Dorsolateral prefrontal cortex (tissue), 122 donors: ENCODE measurements at places on chromosomes 5 and 9.
A peak's percentile ranks its signal among the peaks of the same experiment; 100 is the strongest.

DNA sequence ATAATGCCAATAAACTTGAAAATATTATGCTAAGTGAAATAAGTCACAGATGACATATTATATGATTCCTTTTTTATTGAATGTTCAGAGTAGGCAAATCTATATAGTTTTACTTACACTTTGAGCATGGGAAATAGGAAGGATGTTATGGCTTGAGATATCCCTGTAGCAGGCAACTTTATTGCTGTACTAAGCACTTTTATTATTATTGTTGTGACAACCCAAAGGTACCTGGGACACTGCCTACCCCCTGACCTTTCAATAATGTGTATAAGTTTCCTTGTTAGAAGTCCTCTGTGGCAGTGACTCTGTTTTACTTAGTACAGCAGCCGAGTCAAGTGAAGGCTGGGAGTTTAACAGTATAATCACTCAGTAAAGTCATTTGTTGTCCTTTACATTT is 39.9 kb downstream of the SHOC1 start:
- DNase-seq, result no peak

GRCh38 chr5:77920359-77921058 is 144.4 kb upstream of the TBCA start:
- no peak for DNase-seq

- no peak for DNase-seq
These were observed 149.2 kb upstream of the KLF9 start for GRCh38 chr9:70563431-70564204.

DNA sequence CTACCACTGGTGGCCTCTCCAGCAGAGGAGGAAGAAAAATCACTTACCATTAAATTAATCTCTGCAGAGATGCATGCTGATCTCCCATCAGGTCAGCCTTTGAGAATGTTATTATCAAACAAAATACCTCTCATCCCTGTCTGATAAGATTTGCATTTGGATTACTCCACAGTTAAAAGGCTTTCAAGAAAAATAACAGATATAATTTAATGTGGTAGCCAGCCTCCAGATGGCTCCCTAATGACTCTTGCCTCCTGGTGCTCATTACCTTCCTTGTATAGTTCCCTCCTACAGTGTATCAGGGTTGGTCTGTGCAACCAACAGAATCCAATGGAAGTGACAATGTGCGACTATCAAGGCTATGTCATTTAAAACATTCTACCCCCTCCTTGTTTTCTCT is 63.6 kb upstream of the TNPO1 start:
- DNase-seq, result no peak

DNA sequence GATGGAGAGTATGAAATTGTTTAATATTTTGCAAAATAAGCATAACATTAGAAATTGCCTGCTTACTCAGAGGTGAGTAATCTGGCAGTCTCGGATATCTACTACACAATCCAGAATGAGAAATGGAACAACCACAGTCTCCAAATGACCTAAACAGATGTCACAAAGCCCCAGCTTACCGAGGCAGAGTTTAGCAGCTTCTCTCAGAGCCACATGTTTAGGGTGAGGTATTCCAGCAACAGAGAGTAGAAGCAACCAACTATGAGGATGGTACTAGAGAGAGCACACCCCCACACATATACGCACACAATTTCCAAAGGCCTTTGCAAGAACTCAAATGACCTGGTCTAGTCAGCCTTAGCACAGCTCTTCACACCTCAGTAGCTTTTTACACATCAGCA is 122.7 kb upstream of the LPAR1 start:
- no peak for DNase-seq

GRCh38 chr5:149455889-149456409 is 76.9 kb upstream of the IL17B start:
- DNase-seq, result no peak

DNA sequence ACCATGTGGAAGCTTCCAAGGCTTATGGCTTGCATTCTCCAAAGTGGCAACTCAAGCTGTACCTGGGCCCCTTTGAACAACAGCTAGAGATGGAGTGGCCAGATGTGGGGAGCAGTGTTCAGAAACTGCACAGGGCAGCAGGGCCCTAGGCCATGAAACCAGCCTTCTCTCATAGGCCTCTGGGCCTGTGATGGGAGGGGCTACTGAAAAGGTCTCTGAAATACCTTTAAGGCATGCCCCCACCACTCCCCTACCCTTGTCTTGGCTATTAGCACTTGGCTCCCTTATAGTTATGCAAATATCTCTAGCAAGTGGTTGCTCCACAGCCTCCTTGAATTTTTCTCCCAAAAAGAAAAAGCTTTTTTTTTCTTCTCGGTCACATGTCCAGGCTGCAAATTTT is 1014.6 kb downstream of the DTWD2 start:
- no peak for DNase-seq

DNA sequence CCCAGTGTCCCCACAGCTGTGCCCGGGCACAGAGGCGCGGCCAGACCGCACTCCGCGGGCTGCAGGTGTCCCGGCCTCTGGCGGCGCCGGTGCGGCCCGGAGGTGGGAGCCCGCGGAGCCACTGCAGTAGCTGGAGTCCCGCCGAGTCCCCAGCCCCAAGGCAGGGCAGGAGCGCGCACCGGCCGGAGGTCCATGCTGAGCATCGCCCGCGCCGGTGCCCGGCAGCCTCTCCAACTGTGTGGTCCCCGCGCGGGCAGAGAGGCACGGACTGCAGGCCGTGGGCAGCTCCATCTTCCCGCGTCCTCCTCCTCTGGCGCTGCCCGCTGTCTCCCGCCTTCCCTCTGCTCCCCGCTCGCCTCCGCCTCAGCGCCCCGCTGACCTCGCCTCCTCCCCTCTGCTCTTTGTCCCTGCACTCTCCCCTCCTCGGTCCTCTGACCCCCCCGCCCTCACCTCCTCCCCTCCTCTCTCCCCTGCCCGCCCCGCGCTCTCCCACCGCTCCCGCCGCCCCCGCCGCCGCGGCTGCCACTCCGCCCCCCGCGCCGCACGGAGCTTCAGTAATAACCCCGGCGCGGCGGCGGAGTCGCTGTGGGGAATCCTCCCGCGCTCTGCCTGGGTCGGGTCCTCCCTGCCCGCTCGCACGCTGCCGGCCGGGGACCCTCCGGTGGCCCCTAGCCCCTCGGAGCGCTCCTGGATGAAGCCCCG is at the start of gene ADAMTS16:
TSS of gene ADAMTS16 (plus strand) at position 554 of the 702 bp plus-strand sequence. CDS start at position 692, 138 bp downstream.
- DNase-seq, result peak; percentile 51

DNA sequence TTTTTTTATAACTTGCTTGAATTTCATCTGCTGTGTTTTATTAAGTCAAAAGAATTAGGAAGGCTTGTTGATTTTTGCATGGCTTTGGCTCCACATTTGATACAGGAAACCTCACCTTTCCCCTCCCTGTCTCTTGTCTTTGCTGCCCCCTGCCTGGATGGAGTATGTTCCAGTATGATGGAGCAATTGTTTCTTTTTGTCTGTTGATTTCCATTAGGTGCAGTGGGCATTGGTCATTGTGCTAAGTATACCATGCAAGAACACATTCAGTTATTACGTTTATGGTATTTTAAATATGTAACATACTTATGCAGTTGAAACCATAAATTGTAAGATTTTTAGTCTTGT is 19.6 kb downstream of the TJP2 start:
- no peak for DNase-seq

- no peak for DNase-seq
These were observed 11.6 kb downstream of the NAIP start for GRCh38 chr5:71013575-71013974.

DNA sequence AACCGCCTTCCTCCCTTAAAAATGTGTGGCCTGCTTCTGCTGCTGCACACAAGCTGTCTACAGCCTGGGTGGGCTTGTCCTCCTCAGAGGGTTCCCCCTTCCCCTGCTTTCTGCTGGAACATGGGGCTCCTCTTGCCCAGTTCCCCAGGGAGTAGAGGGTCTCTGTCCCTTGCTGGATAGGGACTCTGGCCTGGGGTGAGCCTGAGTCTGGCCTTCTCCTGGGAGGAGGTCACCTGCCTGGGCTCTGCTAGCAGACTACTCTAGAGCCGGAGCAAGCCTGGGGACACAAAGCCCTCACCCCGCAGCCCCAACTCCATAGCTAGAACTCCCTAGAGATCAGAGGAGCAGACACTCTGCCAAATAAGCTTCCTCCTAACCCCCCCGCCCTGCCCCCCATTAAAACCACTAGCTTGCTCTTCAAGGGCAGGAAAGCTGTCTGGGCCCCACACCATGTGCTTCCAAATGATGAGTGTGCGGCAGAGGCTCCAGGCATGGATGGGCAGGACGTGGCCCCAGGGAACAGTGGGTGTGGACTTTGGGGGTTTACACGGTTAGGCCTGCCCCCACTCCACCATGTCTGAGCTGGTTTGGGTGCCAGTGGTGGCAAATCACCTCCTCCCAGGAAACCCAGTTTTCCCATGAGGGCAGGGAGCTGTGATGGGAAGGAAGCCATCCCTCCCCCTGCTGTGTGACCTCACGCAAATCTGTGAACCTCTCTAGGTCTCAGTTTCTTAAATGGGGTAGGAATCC is 10.0 kb downstream of the TCF7 start:
- no peak for DNase-seq

DNA sequence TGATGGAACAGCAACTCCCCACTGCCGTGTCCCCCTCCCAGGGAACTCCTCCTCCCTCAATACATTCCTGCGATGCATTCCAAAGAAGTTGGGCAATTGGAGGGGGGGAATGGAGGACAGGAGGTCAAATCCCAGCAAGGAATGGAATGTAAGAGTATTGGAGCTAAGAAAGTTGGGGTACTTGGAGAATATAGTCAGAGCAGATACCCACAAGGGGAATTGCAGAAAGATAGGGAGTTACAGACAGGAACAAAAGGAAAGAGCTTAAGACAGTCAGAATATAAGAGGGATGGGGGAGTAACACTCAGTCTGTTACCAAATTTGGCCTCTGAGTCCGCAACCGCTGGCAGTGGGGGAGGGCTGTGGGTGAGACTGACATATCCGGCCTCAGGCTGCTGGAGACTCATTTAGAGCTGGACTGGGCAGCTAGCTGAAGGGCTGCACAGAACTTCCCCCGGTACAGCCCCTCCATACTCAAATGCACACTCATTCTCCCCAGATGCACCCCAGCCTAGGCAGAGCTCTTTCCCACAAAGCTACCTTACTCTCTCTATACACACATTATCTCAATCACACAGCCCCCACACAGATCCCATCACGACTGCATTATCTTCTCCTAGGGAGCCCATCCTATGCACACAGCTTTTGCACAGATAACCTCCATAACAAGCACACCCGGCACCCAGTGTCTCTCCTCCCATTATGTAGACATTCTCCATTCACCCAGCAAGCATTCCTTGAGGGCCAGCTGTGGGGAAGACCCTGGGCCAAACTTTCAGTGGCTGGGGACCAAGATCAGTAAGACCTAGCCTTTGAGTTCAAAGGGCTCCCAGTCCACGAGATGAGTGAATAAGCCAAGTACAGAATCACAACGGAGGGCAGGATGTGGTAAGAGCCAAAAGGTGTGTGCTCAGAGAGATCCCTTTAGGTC is 3.7 kb downstream of the TLN1 start:
- no peak for DNase-seq

DNA sequence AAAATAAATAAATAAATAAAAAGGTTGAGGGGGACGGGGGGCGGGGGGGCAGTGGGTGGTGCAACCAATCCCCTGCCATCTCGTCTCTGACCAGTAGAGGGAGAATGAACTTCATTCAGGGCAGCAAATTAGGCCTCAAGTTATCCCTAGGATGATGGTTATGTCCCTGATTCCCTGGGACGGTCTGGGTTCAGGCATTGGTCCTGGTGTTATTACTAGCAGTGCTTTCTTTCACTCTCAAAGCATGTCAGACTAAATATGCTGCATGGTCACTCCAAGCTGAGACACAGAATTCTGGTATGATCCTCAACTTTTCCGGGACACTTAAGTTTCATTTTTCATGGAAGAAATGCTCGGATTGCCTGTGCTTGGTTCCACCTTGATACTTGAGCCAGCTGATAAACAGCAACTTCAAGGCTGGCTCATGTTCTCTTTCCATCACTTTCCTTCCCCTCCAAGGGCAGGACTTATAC is 59.4 kb downstream of the DAP start:
- DNase-seq, result no peak
